ENCODE measurements at places on chromosomes 6 and 20.

GRCh38 chr6:140032189-140032588, 657.7 kb upstream of the CITED2 start:
- no peak for DNase-seq

DNA sequence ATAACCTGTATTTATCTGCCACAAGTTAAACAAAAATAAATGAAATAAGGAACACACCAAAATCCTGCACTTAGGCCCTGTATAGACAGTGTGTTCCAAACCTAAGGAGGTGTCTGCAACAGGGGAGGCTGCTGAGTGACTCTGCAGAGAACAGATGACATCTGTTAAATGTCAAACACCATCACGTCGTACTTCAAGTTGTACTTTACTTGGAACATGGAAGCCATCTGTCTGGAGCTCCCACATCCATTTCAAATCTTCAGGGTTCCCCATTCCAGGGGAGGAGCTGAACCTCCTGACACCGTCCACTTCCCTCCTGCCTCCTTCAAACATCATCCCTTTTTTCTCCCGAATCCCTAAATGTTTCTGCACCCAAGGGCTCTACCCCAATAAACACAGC, 1.8 kb upstream of the MAP7 start:
- DNase-seq: no peak

DNA sequence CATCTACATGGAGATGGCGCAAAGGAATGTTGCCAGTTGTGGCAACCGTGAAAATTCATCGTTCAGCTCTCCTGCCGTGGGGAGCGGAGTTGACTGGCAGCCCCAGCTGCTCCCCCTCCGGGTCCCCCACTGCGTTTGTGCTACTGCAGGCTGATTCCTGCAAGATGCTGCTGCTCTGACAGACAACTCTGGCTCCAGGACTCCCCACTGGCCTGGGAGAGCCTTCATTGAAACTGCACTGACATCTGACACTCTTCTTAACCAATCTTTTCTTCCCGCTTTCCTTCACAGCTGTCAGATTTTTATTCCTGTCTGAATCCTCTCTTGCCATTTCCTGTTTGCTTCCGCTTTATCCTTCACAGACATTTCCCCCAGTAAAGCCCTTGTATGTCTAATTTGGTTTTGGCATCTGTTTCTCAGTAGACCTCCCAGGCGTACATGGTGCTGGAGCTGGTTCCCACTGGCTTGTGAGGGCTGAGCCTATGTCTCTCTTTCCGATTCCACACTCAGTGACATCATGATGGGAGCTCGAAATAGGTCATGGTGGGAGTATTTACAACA, 9.5 kb upstream of the ATRN start:
- DNase-seq: no peak

DNA sequence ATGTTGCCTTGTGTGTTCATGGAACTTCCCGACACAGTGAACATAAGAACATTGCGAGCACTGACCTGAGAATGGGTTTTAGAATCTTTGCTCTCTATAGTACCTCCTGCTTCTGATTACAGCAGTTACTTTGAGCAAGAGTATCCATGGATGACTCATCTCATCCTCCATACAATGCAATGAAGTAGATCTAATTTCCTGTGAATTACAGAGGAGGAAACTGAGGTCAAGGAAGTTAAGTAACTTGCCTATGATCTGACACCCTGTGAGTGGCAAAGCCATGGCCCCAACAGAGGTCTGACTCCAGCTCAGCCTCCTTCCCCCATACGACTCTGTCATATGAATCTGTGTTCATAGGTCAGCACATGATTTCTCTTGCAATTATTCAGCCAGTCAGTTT, 518.1 kb downstream of the TFAP2A start:
- DNase-seq: no peak

DNA sequence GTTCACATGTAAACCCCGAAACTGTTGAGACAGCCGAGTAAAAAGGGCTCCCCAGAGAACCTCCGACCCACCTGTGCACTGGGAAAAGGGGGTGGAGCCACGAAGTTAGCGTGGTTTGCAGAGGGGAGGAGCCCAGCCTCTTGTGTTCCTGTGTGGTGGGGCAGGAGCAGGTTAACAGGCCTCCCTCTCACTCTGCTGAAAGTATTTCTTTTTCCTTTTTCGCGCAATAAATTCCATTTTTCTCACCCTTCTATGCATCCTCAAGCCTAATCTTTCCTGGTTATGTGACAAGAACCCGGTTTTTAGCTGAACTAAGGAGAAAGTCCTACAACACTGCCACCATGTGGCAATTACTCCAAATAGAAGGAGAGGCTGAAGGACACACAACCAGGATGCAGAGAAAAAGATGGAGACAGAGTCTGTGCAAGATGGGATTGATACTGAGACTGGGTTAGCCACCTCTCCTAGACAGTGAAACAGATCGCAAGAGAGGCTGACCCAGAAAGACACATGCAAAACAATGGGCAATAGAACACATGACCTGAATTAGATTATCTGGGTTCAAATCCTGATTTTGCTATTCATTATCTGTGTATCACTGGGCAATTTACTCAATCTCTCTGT, 168.7 kb upstream of the PRSS16 start:
- no peak for DNase-seq

Measured in uterus (tissue), 4 donors.